NCI-H2227 treated with DMSO at 0.1 percent for 48 hours (cell line): ENCODE measurements at places on chromosomes 5 and 9.

DNA sequence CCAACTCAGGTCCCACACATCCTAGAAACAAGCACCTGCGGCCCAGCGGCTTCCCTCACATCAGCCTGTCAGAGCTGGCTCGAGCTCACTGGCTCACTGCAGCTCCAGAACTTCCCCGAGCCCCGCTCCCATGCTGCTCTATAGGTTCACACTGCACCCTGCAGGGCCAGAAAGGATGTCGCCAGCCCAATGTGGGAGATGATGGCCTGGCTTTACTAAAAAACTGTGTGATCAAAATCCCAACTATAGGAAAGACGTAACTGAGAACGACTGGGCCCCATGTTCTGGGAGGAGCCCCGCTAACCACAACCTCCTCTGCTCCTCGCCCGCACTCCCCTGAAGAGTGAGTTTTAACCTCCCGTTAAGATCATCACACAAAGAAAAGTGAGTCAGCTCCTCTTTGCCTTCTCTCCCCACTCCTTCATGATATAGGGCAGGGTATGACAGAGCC lies 4.6 kb downstream of the SURF4 start:
- no peak for DNase-seq

- no peak for DNase-seq
Measured at GRCh38 chr9:14325147-14325546, 11.2 kb upstream of the NFIB start.

- no peak for DNase-seq
Measured at GRCh38 chr9:107784235-107784958, 294.8 kb upstream of the KLF4 start.

DNA sequence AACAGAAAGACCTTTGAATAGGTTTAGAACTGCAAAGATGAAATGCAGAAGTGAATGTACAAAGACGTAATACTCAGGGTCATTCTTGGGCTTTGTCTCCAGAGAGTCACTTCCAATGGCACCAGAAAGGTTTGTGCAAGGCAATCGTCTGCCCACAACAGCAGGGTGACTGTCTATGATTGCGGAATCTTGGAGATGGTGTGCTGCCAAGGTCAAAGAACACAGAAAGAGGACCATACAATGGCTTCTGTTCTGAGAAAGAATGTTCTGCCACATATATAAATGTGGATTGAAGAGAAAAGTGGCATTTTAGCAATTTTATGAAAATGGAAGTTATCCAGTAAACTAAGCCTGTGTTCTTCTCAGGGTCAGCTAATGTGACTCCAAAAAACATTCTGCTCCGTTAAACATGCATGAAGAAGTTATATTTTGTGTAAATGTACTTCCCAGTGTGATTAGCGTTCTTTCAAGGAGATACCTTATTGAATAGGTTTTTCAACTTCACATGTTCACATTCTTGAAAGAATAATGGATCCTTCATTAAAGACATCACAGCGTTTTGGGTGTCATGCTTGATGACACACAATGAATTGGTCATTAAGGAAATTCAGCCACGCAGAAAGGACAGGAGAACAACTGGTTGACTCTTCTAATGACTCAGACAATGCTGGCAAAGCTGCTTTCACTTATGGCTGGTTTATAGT lies 73.4 kb upstream of the CDH6 start:
- DNase-seq, result no peak

DNA sequence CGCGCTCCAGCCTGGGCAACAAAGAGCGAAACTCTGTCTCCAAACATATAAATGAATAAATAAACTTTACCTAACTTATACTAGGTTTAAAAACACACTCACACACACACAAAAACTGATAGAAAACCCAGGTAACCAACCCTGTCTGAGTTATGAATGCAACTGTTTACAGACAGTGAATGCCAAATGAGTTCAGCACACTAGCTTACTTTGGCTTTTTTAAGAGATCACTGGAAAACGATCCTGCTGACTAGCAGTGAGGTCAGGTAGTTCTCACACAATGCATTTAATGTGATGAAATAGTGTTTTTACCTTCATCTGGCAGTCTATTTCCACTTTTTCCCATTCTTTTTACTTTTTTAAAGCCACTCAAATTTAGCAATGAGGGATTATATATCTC lies 22.4 kb downstream of the FAF2 start:
- no peak for DNase-seq

DNA sequence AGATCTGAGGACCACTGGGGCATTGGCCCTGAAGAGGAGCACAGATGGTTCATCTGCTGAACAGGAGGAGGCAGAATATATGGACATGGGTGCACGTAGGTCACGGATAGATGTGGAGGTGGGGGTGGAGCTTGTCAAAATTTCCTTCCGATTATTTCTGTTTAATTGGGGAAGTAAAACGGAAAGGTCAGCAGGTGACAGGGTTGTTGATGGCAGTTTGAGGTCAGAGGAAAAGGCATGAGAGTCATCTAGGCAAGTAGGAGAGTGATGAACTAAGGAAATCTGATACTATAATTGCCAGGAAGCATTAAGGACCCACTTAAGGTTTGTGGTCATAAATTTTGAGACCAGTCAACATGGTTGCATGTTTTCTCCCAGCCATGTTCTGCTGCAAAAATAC lies 8.4 kb upstream of the FAM81B start:
- peak; percentile 26 for DNase-seq

- no peak for DNase-seq
Measured at GRCh38 chr5:145072889-145073288, 762.3 kb downstream of the PRELID2 start.

- DNase-seq, result no peak
Measured at GRCh38 chr5:150113047-150113744, 26.8 kb upstream of the CSF1R start.

DNA sequence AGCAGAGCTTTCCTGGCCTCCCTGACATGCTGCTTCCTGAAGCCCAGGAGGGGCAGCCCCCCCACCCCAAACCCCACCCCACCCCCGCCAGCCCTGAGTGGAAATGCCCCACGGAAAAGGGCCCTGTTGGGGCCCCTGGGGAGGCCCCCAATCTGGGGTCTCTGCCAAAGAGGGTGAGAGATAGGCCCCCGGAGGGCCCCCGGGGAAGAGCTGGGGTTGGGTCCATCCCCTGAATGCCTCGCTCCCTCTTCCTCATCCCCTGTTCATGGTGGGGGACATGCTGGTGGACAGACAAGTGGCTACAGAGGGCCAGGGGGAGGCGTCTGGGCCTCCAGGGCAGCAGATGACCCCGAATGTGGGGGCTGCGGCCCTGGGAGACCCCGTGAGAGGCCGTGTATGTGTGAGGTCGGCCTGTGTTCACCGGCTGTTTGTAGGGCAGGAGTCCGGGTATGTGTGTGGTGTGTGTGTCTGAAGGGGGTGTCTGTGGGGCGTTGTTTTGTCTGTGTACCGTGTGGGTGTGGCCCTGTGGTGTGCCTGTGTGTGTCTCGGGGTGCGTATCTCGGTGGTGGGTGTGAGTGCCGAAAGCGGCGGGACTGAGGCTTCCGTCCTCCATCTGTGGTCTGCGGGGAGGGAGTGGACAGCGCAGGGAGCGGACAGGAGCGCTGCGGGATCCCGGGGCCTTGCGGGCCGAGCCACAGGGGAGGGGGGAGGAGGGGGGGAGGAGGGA lies 11.3 kb downstream of the C9orf50 start:
- no peak for DNase-seq

DNA sequence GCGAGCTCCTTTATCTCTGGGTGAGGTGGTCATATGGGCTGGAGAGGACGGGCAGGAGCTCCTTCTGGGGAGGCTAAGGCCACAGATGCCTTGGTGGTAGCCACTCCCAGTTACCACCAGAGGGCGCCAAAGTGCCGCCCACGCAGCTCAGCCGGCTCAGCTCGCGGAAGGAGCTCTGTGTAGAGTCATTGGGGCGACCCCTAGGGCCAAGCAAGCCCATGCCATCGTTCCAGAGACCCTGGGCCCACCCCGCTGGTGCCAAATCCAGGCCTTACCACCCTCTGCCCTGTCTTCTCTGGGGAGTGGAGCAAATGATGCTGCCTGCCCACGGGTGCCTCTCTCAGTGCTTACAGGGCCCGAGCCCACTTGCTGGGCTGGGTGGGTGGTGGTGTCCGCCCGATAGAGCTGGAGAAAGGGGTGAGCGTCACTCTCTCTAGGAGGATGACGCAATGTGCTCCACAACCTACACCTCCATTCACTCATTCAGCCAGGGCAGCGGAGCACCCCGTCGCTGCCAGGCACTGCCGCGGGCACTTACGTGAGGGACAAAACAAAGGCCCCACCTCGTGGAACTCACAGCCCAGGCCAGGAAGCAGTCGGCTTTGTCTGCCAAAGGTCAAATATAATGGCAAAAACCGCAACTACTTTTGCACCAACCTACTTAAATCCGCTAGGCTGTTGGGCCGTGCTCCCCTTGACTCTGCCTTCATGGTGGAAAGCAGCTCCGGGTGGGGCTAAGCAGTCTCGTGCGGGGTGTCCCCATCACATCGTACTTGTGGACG lies 13.8 kb downstream of the TSPAN17 start:
- peak; percentile 37 for DNase-seq

DNA sequence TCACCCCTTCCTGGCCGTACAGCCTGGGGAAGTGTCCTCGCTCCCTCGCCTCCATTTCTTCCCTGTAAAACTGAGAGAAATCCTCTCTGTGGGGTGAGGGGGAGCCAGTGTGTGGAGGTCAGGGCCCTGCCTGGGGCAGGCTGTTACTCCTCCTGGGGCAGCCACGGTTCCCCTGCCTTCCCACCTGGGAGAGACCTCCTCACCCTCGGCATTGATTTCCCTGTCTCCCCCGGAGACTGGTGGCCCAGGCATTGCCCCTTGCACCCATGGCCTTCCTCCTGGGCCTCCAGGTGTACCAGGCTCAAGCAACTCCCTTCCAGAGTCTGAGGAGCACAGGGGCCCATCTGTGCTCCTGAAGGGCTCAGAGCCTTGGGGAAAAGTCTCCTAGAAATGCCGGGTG lies 75.6 kb upstream of the RNU6ATAC start:
- no peak for DNase-seq

DNA sequence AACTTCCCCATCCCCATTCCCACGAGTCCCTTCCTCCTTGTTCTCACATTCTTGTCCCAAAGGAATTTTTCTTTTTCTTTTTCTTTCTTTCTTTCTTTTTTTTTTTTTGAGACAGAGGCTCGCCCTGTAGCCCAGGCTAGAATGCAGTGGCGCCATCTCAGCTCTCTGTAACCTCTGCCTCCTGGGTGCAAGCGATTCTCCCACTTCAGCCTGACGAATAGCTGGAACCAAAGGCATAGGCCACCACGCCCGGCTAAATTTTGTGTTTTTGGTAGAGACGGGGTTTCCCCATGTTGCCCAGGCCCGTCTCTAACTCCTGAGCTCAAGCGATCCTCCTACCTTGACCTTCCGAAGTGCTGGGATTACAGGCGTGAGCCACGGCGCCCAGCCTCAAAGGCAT lies 751 bp downstream of the DNAI1 start:
- no peak for DNase-seq

- no peak for DNase-seq
Measured at GRCh38 chr5:132473019-132473531, 17.5 kb downstream of the IRF1 start.

DNA sequence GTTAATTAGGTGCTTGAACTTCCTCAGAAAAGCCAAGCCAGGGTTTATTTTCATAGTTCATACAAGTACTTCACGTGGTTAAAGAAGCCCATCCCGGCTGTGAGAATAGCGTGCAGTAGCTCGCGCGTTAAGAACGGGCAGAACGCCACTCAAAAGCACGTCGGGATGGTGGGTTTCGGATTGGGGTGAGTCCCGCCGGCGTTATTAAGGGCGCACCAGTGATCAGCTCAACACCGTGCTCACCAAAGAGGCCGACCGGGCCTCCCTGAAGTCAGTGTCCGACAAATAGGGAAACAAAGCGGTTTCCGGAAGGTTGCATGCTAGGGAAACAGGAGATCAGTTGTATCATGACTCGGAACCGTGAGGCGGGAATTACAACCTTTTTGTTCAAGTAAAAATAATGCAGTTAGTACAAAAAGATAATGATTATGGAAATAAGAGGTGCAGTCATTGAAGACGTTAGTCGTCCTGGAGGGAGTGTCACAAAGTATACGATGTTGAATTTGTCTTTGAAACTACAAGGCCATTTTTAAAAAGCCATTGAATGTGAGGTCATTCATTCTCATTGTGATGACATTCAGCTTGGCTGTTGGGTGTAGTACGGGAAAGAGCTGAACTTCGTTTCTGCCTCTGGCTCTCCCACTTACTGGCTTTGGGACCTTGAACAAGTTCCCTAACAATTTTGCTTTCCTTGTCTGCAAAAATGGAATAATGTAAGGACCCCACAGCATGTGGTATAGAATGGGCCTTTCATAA lies 992 bp downstream of the SETD9 start:
- DNase-seq, result peak; percentile 74

DNA sequence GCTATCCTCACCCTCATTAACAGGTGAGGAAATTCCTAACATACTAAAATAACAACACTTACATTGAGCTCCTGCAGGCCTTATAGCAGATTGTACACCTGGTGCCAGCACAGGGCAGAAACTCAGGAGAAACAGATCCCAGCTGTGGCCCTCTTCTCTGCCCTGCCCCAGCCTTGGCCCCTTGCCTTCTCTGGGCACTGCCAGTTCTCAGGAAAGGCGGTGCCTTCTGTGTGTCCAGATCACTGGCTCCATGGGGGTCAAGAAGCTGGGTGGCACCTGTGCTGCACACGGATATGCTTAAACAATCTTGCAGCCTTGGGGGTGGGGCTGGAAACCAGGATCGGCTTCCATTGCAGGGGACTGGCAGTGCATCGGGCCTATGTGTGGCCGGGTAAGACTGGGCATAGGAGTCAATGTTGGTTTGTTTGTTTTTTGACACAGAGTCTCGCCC lies 19.3 kb downstream of the KYAT1 start:
- no peak for DNase-seq

DNA sequence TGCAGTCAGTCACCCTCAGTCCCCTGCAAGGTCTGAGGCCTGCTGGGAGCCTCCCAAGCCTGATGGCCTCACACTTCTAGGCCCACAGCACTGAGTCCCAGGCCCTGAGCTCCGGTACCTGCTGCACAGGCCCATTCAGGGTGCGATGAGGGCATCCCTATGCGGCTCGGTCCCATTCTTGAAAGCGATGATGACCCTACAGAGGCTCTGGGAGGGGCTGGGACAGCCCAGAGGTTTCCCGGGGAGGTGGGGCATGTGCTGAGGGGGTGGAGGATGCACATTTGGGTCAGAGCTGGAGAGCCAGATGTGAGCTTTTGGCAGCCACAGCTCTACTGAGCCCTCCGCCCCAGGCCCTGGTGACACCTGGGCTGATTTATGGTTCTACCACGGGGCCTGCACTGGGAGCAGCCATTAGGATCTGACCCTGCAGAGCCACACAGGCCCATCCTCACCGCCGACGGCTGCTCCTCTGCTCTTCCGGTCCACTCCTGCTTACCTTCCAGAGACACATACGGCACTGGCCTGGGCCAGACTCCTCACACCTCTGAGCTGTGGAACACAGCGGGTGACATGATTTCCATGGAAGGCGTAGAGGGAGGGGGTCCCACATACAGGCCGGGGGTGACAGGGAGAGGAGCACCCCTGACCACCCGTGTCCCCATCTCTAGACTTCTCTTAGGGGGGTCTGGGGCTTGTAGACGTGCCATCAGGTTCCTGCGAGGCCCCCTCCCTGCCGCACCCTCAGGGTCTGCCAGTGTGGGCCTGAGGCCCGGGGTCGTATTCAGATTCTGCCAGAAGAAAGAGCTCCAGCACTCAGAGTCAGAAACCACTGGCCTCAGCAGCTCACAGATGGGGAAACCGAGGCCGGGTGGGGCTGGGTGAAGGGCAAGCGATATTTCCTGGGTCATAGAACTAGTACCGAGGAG lies 53.4 kb downstream of the COL23A1 start:
- no peak for DNase-seq

- DNase-seq, result no peak
Measured at GRCh38 chr5:54615381-54615780, 97.8 kb downstream of the SNX18 start.
